A549 treated with Hydrocortisone at 1 μM for 4 hours (cell line): ENCODE measurements at places on chromosomes 12 and 14. TPM values are rescaled to one million over a fixed set of nuclear protein-coding genes. Genes with fewer than 3 reads are reported as not detected.

Gene CELA1
- not detected in 5 replicates for total RNA-seq

Gene LRRC43
- total RNA-seq, result 0.09 to 0.52 TPM (median 0.13 TPM) in 4 of 5 replicates, not detected in the other

Gene TMEM229B
- 0.13 to 0.40 TPM (median 0.17 TPM) in 5 replicates for total RNA-seq

Gene ANKRD33
- total RNA-seq, result 0.03 to 0.15 TPM in 2 of 5 replicates, not detected in the others

Gene ACOT2
- 40.6 to 53.0 TPM (median 50.4 TPM) in 5 replicates for total RNA-seq

Gene RD3L
- not detected in 5 replicates for total RNA-seq

Gene GPR84
- 0.08 to 0.11 TPM in 2 of 5 replicates, not detected in the others for total RNA-seq

Gene PLA2G1B
- total RNA-seq, result not detected in 5 replicates

Gene PRH2
- total RNA-seq, result 0.29 to 0.47 TPM in 2 of 5 replicates, not detected in the others

Gene SYT1
- 4.1 to 7.0 TPM (median 5.3 TPM) in 5 replicates for total RNA-seq

Gene ACOT4
- 1.5 to 2.4 TPM (median 2.2 TPM) in 5 replicates for total RNA-seq

Gene HOXC6
- total RNA-seq, result 3.8 to 4.8 TPM (median 4.7 TPM) in 5 replicates

Gene NKX2-1
- total RNA-seq, result 0.05 to 0.10 TPM in 2 of 5 replicates, not detected in the others

Gene KLRC4
- total RNA-seq, result not detected in 5 replicates

Gene RNF212B
- total RNA-seq, result not detected in 5 replicates

Gene PLCZ1
- total RNA-seq, result not detected in 5 replicates

Gene TSPAN9
- total RNA-seq, result 49.5 to 68.9 TPM (median 57.9 TPM) in 5 replicates

Gene TEAD4
- 41.8 to 46.4 TPM (median 46.1 TPM) in 5 replicates for total RNA-seq

Gene ADCK1
- 5.8 to 6.6 TPM (median 6.1 TPM) in 5 replicates for total RNA-seq

Gene APOF
- total RNA-seq, result not detected in 5 replicates

Gene CDK4
- 235 to 292 TPM (median 248 TPM) in 5 replicates for total RNA-seq

Gene C12orf50
- 0.07 to 0.10 TPM in 2 of 5 replicates, not detected in the others for total RNA-seq

Gene FOXN4
- total RNA-seq, result 0.03 to 0.08 TPM (median 0.03 TPM) in 3 of 5 replicates, not detected in the others

Gene DAO
- not detected in 5 replicates for total RNA-seq

Gene STYK1
- total RNA-seq, result 0.08 to 0.41 TPM (median 0.22 TPM) in 5 replicates

Gene CHGA
- 1.3 to 1.7 TPM (median 1.5 TPM) in 5 replicates for total RNA-seq

Gene TMPRSS12
- not detected in 5 replicates for total RNA-seq

Gene GRIP1
- total RNA-seq, result 2.6 to 4.2 TPM (median 3.1 TPM) in 5 replicates
